ENCODE measurements at places on chromosomes 16 and 17.
A peak's percentile ranks its signal among the peaks of the same experiment; 100 is the strongest.

DNA sequence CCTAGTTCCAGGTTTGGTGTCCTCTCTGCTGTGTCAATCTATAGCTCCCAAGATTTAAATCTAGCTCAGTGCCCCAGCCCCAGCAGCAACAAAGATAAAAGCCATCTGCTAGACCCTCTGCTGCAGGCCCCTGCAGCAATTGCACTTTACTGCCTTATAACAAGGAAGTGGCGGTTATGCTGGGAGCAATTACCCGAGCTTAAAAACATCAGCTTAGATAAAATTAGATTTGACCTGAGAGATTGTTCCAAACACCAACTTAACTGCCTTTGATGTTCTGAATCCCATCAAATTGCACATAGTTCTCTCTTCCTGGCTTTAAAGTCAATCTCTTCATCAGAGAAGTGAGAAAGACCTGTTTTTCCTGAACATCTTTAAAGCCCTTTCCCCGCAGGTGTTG lies 62.4 kb upstream of the SHISA6 start:
- no peak for DNase-seq

GRCh38 chr16:87146676-87147075 lies 170.5 kb downstream of the C16orf95 start:
- DNase-seq = no peak

DNA sequence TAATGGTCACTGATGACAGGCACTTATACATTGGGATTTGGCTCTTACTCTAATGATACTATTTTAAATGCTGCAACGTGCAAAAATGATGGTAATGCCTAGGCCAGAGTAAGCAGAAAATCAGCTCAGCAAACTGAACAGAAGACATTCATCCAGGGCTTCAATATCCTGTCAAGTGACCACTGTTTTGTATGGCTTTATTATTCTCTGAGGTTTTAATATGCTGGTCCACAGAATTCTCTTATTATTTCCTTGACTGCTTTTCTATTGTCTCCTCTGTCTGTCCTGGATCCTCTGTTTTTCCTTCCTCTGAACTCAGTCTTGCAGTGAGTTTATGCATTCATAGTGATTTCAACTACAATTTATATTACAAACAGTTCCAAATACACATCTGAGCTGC lies 90.8 kb upstream of the PMFBP1 start:
- no peak for DNase-seq

DNA sequence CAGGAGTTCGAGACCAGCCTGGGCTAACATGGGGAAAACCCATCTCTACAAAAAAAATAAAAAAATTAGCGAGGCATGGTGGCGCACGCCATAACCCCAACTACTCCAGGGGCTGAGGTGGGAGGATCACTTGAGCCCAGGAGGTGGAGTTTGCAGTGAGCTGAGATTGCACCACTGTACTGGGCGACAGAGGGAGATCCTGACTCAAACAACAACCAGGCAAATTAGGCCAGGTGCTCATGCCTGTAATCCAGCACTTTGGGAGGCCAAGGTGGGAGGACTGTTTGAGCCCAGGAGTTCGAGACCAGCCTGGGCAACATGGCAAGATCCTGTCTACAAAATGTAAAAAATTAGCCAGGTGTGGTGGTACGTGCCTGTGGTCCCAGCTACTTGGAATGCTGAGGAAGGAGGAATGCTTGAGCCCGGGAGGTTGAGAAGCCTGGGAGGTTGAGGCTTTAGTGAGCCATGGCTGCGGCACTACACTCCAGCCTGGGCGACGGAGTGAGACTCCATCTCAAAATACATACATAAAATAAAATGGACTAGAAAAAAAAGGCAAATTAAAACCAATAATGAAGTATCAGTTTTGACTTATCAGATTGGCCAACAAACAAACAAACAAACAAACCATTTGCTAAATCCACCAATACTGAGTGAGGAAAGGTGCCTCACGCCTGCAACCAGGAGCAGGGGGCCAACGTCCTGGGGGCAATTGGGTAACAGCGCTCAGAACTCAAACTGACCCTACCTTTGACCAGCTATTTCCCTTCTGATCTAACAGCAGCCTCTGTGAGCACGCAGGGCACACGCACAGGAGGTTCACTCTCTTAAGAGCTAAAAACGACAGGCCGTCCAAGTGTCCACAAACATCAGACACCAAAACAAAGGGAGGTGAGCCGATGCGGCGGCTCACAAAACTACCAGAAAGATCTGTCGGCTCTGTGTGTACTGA lies 19.4 kb upstream of the FASN start:
- no peak for DNase-seq

- peak; percentile 72 for DNase-seq
Observed at GRCh38 chr17:19507775-19508576, 25.7 kb upstream of the SLC47A1 start.

DNA sequence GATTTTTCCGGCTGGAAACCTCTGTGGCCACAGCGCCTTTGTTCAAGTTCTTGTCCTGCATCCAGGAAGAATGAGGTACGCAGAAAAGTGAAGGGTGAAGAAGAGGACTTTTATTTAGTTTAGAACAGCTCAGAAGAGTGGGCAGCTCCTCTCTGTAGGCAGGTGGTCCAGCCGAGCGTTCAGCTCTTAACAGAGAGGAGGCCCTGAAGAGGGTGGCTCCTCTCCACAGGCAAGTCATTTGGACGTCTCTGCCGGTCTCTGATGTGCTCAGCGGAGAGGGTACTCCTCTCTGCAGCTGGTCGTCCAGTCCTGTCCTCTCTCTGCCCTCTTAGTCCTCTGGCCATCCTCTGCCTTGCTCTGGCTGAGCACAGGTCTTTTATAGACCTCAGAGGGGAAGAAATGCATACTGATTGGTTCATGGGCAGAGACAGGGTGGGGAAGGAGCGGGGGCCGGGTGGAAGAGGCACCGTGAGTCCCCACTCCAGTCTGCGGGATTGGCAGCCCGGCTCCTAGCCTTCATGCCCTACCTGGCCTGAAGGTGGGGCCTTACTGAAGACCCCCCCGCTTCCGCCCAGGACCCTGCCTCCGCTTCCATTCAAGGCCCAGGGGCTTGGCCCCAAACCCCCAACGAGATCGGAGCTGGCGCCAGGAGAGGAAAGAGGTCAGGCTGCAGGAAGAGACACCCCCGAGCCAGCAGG lies 70.0 kb upstream of the NKD1 start:
- DNase-seq = no peak

- no peak for DNase-seq
Observed at GRCh38 chr16:50505115-50505514, 43.1 kb upstream of the NKD1 start.

DNA sequence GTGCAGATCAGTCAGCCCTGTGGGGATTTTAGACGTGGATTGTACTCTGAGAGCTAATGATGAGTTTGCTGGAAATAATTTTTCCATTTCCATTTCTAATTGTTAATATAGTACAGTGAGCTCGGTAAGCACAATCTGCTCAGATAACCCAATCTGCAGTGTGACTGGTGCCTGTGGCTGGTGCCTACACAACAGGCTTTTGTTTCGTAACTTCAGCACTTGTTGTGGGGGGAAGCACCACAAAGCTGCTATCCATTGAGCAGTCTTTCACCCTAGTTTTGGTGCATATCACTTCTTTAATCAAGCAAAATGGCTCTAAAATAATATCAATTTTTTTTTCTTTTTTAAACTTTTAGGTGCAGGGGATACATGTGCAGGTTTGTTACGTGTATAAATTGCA lies 534.9 kb upstream of the HSBP1 start:
- DNase-seq = no peak

DNA sequence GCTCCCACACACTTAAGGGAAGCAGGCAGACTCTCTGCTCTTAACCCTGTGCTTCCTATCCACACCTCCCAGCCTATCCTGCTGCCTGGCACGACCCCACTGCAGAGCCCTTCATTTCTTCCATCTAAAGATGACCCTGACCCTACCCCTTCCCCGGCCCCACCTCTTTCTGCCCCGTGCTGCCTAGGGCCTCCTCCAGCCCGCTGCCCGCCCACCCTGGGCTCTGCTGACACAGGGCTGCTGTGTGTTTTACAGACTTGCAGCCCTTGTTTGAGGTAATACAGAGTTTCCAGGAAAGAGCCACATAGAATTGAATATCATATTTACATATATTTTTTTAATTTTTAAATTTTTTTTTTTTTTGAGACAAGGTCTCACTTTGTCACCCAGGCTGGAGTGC lies 42.0 kb downstream of the MEOX1 start:
- DNase-seq = no peak

DNA sequence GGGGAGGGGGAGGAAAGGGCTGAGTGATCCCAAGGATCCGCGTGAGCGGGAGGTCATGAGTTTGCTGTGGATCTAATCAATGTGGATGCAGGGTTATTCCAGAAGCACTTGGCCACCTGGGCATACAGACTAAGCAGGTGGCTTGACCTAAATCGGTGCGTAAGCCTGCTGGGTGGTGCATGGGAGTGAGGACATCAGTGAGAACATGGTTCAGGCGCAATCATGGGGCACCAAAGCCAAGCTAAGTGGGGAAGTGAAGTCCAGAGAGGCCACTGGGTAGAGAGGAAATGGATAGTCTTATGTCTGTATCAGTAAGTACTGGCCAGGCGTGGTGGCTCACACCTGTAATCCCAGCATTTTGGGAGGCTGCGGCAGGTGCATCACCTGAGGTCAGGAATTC lies 18.9 kb upstream of the MFSD6L start:
- DNase-seq = no peak

DNA sequence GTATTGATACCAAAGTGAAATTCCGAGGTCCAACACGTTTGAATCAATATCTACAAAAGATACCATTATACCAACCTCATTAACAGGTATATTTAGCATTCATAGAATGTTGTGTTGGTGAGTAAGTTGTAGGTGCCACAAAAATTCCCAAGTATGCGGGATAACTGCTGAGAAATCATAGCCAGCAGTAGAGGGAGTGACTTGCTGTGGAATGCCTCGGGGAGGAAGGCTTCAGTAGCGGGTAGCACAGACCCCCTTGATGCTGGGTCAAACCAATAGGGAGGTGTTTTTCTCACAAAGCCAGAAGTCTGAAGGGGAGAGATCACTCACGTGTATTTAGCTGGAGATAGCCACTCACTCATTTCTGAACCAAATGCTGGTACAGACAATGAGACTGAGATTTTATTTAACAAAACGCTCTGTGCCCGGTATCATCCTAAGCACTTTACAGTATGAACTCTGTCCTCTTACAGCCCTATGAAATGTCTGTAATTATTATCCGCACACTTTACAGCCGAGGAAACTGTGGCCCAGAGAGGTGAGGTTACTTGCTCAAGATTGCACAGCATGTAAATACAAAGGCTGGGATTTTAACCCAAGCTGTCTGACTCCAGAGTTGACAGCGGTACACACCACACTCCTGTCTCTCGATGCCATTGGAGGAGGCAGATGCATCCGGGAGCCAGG lies 23.1 kb downstream of the HSBP1 start:
- no peak for DNase-seq

GRCh38 chr17:38579934-38580333 lies 25.8 kb downstream of the SRCIN1 start:
- DNase-seq = peak; percentile 61

- no peak for DNase-seq
Observed at GRCh38 chr17:58686980-58687379, 4.9 kb downstream of the TEX14 start.

- DNase-seq = no peak
Observed at GRCh38 chr16:68200088-68200783, 35.7 kb downstream of the ESRP2 start.

GRCh38 chr17:59367657-59368045 lies 36.2 kb downstream of the YPEL2 start:
- no peak for DNase-seq

GRCh38 chr17:29584452-29585079 lies 4.9 kb downstream of the GIT1 start:
- peak; percentile 56 for DNase-seq

GRCh38 chr16:11674001-11674817 lies 6.0 kb downstream of the SNN start:
- no peak for DNase-seq

GRCh38 chr17:48179071-48179945 lies 71.7 kb downstream of the SNX11 start:
- no peak for DNase-seq

DNA sequence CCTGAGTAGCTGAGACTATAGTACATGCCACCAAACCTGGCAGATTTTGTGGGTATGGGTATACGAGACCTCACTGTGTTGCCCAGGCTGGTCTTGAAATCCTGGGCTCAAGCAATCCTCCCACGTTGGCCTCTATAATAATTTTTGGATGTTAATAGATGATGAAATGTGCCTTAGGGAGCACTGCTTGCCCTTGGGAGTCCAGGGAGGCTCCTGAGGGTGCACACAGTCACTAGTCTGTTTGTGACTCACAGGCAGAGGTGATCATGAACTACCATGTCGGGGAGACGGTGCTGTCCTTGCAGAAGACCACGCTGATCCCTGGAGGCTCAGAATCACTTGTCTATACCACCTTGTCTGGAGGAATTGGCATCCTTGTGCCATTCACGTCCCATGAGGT lies 46.1 kb downstream of the SF3B3 start:
- no peak for DNase-seq

GRCh38 chr17:4512156-4513112 lies 13.8 kb downstream of the SPNS2 start:
- no peak for DNase-seq

- DNase-seq = no peak
Observed at GRCh38 chr17:57341611-57342540, 85.6 kb downstream of the MSI2 start.

DNA sequence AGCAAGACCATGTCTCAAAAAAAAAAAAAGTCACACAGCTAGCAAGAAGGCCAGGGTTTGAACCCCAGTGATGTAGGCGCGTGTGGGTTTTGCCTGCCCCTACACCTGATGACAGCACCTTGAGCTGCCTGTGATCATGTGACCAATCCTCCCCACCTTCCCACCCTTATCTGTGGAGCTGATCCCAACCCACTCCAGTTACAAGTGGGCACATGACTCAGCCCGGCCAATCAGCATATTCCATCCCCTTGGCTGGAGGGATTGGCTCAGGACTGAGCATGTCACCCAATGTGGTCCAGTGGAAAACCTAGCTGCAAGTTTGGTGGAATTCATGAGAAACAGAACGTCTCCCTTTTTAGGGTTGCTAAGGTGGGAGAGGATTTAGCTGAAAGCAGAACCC lies 6.6 kb downstream of the TMEM114 start:
- DNase-seq = no peak

- no peak for DNase-seq
Observed at GRCh38 chr17:3549610-3550162, 7.9 kb downstream of the TRPV3 start.

GRCh38 chr16:70709942-70710341 lies 24.1 kb upstream of the MTSS2 start:
- DNase-seq = no peak

DNA sequence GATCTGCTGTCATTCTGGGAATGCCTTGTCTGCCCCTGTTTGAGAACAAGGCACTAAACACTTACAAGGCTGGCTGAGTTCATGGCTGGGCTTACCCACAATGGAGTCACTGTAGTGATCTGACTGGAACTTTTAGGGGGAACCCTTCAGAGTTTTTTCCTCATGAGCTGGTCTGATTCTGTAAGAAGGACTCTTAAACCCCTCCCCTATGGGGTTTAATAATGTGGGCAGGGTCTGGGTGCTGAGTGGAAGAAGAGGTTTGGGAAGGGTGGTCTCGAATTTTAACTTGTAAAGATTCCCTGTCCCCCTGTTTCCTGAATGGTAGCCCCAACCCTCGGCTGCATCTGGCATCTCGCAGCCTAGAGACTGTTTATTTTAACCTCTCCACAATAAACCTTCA lies 30.6 kb downstream of the OSBPL7 start:
- no peak for DNase-seq

All from nucleus accumbens (tissue), 56 donors.